HEK293T (cell line): ENCODE measurements at places on chromosomes 5 and 9.

DNA sequence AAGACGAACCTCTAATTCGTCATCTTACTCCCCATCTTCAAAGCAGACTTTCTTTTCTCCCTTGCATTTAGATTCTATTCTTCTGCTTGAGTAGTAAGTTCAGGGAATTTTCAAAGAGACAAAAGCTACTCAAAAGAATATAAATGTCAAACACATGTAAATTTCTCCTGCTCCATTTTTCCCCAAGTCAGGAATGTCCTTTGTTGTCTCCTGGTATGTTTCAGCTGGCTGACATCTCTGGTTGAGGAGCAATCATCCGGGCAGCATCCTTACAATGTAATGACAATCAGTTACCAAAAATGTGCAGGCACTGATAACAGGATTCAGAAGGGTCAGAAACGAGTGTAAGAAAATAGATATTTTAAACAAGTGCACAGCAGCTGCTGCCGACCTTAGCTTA is 47.6 kb upstream of the PPP1R2B start:
- DNase-seq = no peak

GRCh38 chr9:96137671-96138429 is 164.1 kb downstream of the HSD17B3 start:
- DNase-seq = no peak

DNA sequence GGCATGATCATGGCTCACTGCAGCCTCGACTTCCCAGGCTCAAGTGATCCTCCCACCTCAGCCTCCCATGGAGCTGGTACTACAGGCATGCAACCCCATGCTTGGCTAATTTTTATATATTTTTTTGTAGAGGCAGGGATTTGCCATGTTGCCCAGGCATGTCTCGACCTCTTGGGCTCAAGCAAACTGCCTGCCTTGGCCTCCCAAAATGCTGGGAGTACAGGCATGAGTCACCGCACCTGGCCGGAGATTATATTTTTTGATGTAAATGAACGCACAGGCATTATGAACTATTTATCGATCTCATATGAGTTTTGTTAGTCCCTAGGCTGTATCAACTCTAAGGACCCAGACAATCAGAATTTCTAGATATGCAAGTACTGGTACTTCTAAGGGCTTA is 25.5 kb upstream of the CEP120 start:
- no peak for DNase-seq

- DNase-seq = no peak
Measured at GRCh38 chr5:53730943-53731342, 170.5 kb downstream of the NDUFS4 start.

DNA sequence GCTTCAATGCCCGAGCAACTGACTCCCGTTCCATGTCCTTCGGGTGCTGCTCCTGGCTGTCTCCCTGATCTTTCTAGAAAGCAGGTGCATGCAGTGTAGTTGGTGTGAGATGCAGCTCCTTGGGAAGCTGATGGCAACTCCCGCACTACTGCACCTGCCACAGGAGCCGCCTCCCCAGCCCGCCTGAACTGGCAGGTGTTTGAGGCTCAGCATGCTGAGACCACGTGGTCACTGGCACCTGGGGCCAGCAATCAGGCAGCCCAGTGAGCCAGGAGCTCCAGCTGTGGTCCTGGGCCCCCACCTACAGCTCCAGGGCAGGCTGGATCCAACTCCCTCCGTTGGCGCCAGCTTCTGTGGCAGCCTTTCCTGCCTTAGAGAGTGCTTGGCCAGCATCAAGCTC is 111.5 kb downstream of the ICE1 start:
- DNase-seq = no peak

DNA sequence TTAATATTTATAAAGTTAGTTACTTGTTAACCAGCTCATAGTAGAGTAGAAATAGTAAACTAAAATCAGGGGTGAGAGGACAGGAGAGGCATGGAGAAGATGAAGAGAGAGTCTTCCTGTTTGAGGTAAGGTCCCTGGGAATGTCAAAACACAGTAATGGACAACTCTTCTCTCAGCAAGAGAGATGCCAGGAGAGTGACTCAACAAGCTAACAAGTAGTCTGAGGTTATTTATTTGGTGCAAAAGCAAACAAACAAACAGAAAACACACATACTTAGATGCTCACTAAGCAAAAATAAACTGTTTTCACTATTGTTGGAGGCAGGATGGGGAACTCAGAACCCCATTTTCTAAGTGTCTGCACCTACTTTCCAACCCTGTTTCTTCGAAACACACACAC is 333.2 kb upstream of the RFX3 start:
- no peak for DNase-seq

- DNase-seq = no peak
Measured at GRCh38 chr9:128292009-128292408, 15.9 kb downstream of the SWI5 start.

DNA sequence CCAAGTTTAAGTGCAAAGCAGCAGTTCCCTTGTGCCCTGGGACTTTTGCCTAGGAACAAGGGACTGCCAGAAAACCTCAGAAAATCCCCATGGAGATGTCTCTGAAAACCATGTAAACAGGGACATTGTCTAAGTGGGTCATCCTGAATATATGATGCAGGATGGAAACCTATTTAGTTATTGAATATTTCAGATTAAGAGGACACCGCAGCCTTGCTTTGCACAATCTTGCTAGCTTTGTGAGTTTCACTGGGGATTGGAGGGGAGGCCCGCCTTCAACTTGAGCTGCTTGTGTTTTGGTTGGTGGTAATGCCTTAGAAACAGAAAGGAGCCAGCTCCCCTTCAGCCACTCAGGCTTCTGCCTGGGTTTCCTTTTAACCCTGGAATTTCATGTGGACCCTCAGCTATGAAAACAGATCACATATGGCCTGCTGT is 112.8 kb downstream of the C9orf152 start:
- no peak for DNase-seq

DNA sequence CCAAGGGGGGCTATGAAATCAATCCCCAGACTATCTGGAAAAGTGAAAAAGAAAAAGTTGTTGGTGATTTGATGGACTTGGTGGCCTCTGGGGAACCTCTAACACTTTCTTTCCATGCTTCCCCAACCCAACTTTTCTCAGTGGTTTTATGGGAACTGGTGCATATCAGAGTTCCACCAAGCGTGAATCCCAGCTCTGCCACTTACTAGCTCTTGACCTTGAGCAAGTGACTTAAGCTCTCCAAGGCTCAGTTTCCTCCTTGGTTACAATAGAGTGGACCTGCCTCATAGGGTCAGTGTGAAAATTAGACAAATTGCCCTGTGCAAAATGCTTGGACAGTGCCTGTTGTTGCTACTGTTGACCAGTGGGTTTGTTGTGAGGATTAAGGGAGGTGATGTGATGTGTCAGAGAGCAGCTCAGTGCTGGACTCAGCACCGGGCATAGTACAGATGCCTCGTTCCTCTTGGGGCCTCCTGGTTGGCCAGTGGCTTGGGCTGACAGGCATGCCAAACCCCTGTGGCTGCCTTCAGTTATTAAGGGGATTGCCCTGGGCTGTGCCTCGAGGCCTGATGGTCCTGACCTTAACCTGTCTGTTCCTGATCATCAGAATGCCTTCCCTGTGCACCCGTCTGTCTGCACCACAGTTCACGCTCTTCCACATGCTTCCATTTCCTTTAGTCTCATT is 49.3 kb downstream of the COL15A1 start:
- no peak for DNase-seq

GRCh38 chr9:135377431-135377830 is 102.2 kb upstream of the PPP1R26 start:
- no peak for DNase-seq

DNA sequence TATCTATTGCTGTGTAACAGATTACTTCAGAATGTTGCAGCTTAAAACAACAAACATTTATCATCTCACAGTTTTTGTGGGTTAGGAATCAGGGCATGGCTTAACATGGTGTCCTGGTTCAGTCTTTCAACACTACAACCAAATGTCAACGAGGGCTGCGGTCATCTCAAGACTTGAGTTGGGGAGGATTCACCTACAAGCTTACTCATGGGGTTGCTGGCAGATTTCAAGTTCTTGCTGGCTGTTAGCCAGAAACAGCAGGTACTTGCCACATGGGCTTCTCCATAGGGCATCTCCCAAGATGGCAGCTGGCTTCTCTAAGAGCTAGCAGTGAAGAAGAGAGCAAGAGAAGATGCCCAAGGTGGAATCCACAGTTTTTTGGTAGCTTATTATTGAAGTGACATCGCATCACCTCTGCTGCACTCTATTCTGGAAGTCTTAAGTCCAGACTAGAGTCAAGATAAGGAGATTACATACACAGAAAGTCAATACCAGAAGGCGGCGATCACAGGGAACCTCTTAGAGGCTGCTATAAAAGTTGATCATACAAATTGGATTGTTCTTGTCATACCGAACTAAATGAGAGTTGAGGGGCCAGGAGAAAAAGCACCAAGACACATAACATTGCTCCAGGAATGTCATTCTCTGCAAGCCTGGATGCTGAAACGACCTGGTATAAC is 42.2 kb downstream of the C9orf153 start:
- DNase-seq = no peak

DNA sequence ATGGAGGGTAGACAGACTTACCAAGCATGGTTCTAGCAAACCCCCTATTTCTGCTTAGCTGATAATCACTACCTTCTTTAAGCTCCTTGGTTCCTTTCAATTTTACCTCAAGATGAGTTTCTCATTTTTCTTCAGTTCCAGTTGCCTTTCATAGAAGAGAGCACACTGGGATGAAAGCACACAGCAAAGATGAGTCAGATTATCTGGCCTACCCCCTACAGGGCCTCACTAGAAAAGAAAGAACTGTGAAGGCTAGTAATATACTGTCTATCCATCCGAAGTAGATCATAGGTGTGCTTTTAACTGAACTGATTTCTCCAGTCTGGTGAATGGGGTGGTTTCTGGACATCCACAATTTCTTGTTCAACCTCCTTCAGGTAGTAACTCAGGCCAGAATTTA is 122.5 kb downstream of the TRPM3 start:
- DNase-seq = no peak
